EL (cell line): ENCODE measurements at places on chromosomes 6 and 20.
A peak's percentile ranks its signal among the peaks of the same experiment; 100 is the strongest.

- DNase-seq, result no peak
Observed at GRCh38 chr6:115360602-115361325, 699.9 kb downstream of the FRK start.

GRCh38 chr6:55557146-55557545 lies 21.8 kb downstream of the HMGCLL1 start:
- no peak for DNase-seq

- peak; percentile 9 for DNase-seq
Observed at GRCh38 chr6:133837801-133838349, 51.0 kb upstream of the TCF21 start.

- DNase-seq, result no peak
Observed at GRCh38 chr6:114301596-114302219, 41.1 kb downstream of the HS3ST5 start.

DNA sequence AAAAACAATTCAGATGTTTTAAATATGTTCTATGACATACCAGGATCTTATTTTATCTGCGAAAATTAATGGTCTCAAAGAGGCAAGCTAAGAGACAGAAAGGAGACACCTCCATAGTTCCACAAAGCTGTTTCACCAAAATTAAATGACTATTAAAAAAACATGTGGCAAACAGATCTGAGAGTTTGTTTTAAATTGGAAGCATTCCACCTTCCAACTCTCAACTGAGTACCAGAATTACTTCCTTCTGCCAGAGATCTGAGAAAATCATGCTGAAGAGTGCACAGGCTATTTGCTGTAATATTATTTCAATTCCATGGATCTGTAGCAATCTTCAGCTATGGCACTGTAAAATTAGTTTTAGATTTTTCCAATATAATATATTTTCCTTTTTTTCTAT lies 669.5 kb upstream of the MARCKS start:
- no peak for DNase-seq
